ENCODE measurements at places on chromosomes 3 and 15. TPM values are rescaled to one million over a fixed set of nuclear protein-coding genes. Genes with fewer than 3 reads are reported as not detected.

Gene CCDC39
- not detected for total RNA-seq

Gene TMEM45A
- total RNA-seq = 2.7 TPM

Gene HDGFL3
- 99.0 TPM for total RNA-seq

Gene ACAP2
- 9.1 TPM for total RNA-seq

Gene SV2B
- total RNA-seq = 0.09 TPM

Gene CLEC3B
- not detected for total RNA-seq

Gene CCR3
- total RNA-seq = not detected

Gene CCR8
- not detected for total RNA-seq

Gene ATP13A5
- total RNA-seq = not detected

Gene ADAMTS9
- 0.78 TPM for total RNA-seq

Gene AADACL2
- not detected for total RNA-seq

Gene QTRT2
- 22.2 TPM for total RNA-seq

Gene CYP11A1
- not detected for total RNA-seq

Gene CYP8B1
- total RNA-seq = not detected

Gene CDC25A
- 8.9 TPM for total RNA-seq

Gene MED12L
- 1.2 TPM for total RNA-seq

Gene TMCO5A
- total RNA-seq = not detected

All from A549 treated with ZK216348 at 1 μM for 4 hours (cell line).